ENCODE measurements at places on chromosomes 16 and 17.

- DNase-seq, result no peak
These were observed 168.5 kb downstream of the BCAS3 start for GRCh38 chr17:60846175-60846574.

GRCh38 chr17:49552070-49552751 lies 23.5 kb upstream of the NXPH3 start:
- no peak for DNase-seq

GRCh38 chr16:57539072-57539796 lies 2.9 kb upstream of the CCDC102A start:
- no peak for DNase-seq

- DNase-seq, result no peak
These were observed 58.9 kb downstream of the NOS2 start for GRCh38 chr17:27741361-27741861.

- no peak for DNase-seq
These were observed 7.6 kb downstream of the SLC46A1 start for GRCh38 chr17:28398280-28398981.

DNA sequence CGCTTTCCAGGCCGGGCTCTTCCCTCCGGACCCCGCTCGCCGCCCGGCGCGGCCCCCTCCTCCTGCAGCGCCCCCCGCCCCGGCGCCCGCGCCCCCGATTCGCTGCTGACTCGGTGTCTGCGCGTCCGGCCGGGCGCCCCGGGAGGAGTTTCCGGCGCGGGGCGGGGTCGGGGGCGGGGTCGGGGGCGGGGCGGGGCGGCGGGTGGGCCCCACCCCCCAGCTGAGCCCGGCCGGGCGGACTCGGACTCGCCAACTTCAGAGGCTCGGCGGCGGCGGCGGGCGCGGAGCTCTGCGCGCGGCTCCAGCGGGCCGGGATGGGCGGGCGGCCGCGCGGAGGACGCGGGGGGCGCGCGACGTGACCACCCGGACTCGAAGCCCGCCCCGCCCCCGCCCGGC lies at the start of gene METRNL:
Gene METRNL, plus strand, starts transcription at position 258 of the 396 bp plus-strand sequence. CDS start 207 bp downstream, outside the sequence.
- DNase-seq, result peak; percentile 45

- no peak for DNase-seq
These were observed 860 bp upstream of the DCAF7 start for GRCh38 chr17:63549289-63549945.

- DNase-seq, result peak; percentile 59
These were observed 21.0 kb upstream of the FZD2 start for GRCh38 chr17:44536090-44536953.

DNA sequence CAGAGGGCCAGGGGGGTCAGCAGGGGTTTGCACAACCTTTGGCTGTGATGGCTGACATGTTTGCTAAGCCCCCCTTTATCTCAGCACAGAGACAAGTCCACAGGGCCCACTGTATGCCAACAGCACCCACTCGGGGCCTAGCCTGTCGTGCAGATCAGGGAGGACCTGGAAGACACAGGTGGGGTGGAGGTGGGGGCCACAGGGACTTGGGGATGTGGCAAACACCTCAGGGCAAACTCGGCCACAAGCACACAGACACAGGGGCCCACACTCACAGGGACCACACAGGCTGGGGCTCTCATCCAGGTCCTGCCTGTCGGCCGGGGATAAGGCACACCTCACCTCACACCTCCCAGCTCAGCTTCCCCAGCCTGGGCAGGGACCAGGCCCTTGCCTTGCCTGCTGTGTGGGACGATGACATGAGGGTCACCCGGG lies 87.9 kb downstream of the C16orf78 start:
- DNase-seq, result no peak

- DNase-seq, result no peak
These were observed 64.7 kb downstream of the SNX20 start for GRCh38 chr16:50616386-50616785.

- peak; percentile 52 for DNase-seq
These were observed 5.9 kb downstream of the SCARF1 start for GRCh38 chr17:1639549-1640180.

GRCh38 chr16:16996827-16997226 lies 473.9 kb downstream of the XYLT1 start:
- DNase-seq, result peak; percentile 46

- DNase-seq, result no peak
These were observed 54.4 kb upstream of the GNG13 start for GRCh38 chr16:854808-855410.

DNA sequence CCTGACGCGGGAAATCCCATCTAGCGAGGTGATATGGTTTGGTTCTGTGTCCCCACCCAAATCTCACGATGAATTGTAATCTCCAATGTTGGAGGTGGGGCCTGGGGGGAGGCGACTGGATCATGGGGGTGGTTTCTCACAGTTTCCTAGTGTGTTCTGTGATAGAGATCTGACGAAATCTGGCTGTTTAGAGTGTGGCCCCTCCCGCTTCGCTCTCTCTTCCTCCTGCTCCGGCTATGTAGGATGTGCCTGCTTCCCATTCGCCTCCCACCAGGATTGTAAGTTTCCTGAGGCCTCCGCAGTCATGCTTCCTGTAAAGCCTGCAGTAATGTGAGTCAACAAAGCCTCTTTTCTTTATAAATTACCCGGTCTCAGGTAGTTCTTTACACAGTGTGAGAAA lies 31.6 kb downstream of the IFT140 start:
- no peak for DNase-seq

DNA sequence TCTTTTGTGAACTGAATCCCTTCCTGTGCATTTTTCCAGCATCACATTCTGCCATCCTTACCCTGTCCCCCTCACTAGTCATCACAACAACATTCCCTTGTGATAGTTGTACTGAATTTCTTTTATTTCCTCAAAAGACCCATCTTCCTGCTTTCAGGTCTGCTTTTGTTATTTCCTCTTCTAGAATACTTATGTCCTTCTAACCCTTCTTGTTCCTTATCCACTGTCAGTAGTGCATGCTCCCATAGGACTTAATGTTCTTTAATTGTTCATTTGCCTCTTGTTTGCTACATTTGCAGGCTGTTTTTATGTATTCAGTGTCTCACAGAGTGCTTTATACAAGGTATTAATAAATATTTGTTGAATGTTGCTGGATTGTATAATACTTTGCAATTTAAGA lies 73.0 kb downstream of the BCAS3 start:
- no peak for DNase-seq

GRCh38 chr17:6286233-6286632 lies 148.7 kb downstream of the AIPL1 start:
- DNase-seq, result peak; percentile 60

- DNase-seq, result no peak
These were observed 271.2 kb upstream of the RPL38 start for GRCh38 chr17:73932216-73932749.

DNA sequence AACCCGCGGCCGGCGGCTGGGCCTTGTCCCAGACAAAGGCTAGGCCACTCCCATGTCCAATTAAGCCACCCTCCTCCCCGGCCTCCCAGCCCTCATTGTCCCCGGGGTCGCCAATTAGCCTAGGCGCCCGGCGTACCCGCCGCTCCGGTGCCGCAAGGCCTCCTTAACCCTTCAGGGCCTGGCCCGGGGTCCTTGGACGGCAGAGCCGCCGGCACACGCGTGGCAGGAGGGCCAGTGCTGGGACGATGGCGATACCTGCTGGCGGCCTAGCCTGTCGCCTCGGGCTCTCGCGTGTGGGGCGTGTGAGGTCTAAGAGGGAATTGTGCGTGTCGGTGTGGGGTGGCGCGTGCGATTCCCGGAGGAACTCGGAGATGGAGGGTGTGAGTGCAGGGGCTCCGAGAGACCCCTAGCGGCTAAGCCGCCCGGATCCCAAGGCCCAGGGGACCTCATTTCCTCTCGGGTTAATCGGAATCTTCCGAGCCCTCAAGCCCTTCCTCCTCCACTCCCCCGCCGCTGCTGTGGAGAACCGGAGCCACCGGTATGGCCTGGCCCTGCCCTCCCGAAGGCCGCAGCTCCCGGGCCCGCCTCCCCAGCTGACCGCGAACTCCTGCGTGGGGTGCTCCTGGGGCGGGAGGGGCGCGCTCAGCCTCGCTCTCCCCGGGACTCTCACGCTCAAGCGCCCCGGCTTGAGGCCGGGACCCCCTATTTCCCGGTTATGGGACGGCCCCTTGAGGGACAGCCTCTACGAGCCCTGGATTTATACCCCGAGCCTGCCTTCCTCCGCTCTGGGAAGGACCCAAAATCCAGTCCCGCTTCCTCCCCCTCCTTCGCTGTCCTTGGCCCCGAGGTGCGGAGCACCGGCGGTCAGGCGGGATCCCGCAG lies 11.9 kb downstream of the TBX2 start:
- DNase-seq, result peak; percentile 80

- DNase-seq, result no peak
These were observed 2.9 kb downstream of the ABCC1 start for GRCh38 chr16:15952265-15952711.

GRCh38 chr17:27802033-27802432 lies 1.7 kb upstream of the NOS2 start:
- no peak for DNase-seq

GRCh38 chr16:66534376-66534799 lies 15.5 kb downstream of the TK2 start:
- DNase-seq, result peak; percentile 73

- DNase-seq, result no peak
These were observed 504.1 kb upstream of the GOT2 start for GRCh38 chr16:59238246-59238645.

DNA sequence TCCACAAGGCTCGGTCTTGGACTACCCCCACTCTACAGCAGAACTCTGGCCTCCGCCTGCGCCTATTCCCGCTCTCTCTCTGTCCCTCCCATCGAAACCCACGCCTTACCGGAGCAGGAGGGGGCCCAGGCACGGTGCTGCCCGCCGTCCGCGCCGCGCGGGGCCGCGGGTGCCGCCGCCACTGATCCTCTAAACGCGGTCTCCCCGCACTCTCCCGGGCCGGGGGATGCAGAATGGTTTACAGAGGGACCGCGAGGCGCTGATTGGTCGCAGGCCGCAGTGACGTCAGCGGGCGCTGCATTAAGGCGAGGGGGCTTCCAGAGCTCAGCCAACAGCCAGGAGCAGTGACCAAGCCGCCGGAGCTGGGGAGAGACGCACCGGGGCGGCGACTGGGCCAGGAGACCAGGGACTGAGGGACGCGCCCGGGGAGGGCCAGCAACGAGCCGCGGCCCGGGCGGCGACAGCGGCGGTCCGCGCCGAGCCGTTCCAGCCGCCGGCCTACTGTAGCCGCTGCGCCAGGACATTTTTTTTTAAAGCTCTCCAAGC lies 747 bp upstream of the LHX1 start:
- DNase-seq, result peak; percentile 92

DNA sequence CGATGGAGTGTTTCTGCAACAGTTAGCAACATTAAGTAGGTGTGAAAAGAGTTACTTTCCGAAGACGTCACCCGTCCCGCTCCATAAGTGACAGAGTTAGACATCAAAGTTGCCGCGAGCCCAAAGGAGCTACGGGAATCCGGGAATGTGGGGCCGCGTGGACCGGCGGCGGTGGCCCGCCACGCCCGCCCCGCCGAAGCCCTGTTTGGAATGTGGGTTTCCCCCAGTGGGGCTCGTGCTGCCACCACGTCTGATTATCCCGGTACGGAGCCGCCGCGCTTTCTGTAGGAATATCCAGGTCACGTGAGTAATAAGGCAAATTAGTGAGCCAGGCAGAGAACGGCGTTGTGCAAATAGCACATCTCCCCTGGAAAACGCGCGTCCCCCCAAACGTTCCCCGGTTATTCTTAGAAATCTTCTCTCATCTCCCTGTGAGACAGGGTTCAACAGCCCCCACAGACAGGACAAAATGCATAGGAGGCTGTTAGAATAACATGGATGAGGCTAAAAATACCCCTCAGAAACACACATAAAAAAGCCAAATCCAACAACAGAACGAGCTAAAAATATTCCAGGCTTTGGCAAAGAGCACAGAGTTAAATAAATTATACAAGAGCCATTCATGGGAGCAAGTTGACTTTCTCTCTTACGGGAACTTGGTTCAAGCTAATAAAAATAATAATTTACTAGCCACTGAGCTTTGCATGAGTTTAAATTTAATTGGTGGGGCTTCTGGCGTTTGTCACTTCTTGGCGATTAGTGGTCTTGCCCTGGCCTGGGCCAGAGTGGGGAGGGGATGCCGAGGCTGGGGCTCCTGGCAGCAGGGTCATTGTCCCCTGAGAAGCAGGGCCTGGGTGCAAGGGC lies 8.6 kb downstream of the BAHCC1 start:
- DNase-seq, result peak; percentile 67

DNA sequence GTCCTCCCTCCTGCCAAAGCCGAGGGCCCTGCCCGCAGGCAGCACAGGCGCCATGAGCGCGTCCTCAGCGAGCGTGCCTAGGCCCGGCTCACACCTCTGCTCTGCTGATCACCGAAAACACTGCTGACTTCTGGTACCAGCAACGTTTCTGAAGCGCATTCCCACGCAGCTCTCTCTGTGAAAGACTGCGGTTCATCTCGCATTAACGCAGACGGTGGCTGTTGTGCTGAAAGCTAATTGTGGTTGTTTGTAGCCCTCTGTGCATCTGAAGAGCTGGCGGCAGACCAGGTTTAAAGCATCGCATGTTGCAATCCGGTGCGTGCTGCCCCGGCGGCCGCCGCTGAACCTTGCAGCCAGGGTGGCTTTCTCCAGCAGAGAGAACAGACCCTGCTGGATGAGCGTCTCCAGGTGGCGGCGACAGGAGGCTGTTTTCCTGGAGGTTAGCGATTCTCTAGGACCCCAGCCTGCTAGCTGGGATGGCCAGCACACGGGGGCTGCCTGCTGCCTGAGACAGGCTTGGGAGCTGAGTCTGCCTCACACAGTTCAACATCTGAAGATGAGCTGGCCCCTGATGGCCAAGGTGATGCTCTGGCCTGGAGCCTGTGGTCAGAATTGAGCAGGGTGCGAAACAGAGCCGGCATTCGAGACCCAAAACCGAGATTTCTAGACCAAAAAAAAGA lies 49.8 kb upstream of the CHMP6 start:
- DNase-seq, result no peak

DNA sequence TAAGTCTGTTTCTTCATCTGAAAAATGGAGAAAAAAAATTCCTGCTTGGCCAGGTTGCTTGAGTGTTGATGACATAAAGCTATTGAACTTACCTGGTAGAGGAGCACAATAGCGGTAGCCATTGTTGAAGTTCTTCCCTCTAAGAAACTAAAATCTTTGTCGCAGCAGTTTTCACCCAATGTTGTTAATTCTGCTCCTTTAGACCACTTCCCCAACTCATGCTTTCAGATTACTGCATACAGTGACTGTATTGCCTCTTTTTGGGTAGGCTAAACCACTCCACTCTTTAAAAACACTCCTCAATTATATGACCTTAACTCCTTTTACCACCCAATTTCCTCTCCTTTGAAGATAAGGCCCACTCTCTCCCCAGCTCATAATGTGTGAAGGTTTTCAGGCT lies 35.7 kb upstream of the CCL2 start:
- no peak for DNase-seq
